Smooth muscle cell of the umbilical artery (primary cell): ENCODE measurements at places on chromosomes 4 and X. TPM values are rescaled to one million over a fixed set of nuclear protein-coding genes. Genes with fewer than 3 reads are reported as not detected.

TMPRSS11B gene
- total RNA-seq = not detected in 2 replicates

NALF2 gene
- total RNA-seq = not detected in 2 replicates

TMEM31 gene
- not detected in 2 replicates for total RNA-seq

SORBS2 gene
- total RNA-seq = 15.8 and 16.3 TPM in 2 replicates

VEGFC gene
- total RNA-seq = 31.5 and 76.2 TPM in 2 replicates

CWH43 gene
- total RNA-seq = not detected in 2 replicates

WDR17 gene
- total RNA-seq = 2.0 and 2.7 TPM in 2 replicates

PRDM8 gene
- total RNA-seq = 11.9 and 40.7 TPM in 2 replicates

SHROOM2 gene
- 3.0 and 4.5 TPM in 2 replicates for total RNA-seq

DAPP1 gene
- not detected in 2 replicates for total RNA-seq

PGAM4 gene
- 0.30 TPM in 1 of 2 replicates, not detected in the other for total RNA-seq

KDR gene
- 0.88 and 6.8 TPM in 2 replicates for total RNA-seq

PNMA6A gene
- 2.0 and 3.9 TPM in 2 replicates for total RNA-seq

MAGEA9B gene
- not detected in 2 replicates for total RNA-seq

RHOH gene
- under 0.01 TPM in 1 of 2 replicates, not detected in the other for total RNA-seq

FABP2 gene
- total RNA-seq = not detected in 2 replicates

POU3F4 gene
- not detected in 2 replicates for total RNA-seq

PAK3 gene
- total RNA-seq = 1.2 and 2.2 TPM in 2 replicates
